Stimulated activated CD8-positive, alpha-beta memory T cell treated with anti-CD3 and anti-CD28 coated beads, Interleukin-4, amount 100 ng/mL, for 1 hour (primary cell): ENCODE measurements at places on chromosomes 2 and 18.

DNA sequence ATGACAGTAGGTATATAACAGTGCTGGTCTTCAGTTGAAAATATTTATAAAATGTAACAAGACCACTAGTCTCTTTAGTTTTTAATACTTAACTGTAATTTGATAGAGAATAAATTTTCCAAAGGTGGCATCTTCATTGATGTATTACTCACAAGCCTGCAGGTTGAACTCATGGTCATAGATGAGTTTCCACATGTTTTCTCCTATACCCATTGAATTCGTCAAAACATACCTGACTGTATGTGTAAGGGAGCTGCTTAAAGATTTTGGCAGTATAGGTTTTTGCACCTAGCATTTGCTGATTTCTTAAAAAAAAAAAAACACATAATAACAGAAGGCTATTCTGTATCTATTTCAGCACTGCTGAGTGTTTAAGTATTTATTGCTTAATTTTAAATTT lies 112.9 kb downstream of the FMNL2 start:
- DNase-seq: no peak

DNA sequence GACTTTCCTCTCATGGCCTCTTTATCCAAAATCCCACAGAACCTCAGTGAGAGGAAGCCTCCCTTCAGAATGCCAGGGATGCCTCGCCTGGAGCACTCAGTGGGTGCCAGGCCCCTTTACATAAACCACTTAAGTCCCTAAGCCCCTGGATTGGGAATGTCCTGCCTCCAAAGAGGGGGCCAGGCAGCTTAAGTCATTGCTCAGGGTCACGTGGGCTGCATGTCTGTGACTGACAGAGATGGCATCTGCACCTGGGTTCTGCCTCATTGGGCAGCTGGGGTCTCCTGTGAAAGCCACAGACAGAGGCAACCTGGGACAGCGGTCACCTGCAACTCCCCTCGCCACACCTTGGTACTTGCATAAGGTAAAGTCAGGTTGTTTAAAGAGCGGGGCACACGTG lies 93.5 kb downstream of the MYT1L start:
- no peak for DNase-seq

DNA sequence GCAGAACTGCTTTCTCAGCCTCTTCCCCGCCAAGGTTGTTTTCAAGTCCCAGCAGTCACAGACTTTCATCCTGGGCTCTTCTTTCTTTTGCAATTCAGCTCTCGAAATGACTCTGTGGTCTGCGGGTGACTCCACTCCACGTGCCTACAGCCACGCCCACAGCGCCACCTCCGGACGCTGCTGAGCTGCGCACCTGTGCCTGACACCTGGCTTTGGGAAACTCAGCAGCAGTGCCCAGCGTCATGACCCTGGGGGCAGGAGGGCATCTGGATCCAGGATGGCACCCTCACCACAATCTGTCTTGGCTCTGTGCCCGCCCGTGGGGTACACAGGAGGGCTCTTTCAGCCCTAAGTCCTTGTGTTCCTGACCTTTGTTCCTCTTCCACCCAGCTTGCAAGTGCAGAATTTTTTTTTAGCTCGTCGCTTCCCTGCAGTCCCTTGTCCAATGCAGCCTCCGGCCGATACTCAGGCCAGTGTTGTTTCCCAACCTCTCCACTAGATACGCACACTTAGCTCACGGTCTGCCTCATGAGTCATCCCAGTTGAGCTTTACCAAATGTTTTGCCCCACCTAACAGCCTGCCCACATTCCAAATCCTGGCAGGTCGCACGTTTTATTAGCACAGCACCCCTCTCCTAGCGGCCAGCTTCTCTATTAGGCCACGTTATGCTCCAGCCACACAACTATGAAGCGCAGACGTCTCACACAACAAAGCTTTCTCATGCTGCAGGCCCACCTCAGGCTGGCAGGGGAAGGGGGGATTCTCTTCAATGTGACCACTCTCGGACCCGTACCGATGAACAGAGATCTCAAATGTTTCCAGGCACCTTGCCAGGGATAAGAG lies 6.5 kb upstream of the CAPN10 start:
- DNase-seq: peak; percentile 52

DNA sequence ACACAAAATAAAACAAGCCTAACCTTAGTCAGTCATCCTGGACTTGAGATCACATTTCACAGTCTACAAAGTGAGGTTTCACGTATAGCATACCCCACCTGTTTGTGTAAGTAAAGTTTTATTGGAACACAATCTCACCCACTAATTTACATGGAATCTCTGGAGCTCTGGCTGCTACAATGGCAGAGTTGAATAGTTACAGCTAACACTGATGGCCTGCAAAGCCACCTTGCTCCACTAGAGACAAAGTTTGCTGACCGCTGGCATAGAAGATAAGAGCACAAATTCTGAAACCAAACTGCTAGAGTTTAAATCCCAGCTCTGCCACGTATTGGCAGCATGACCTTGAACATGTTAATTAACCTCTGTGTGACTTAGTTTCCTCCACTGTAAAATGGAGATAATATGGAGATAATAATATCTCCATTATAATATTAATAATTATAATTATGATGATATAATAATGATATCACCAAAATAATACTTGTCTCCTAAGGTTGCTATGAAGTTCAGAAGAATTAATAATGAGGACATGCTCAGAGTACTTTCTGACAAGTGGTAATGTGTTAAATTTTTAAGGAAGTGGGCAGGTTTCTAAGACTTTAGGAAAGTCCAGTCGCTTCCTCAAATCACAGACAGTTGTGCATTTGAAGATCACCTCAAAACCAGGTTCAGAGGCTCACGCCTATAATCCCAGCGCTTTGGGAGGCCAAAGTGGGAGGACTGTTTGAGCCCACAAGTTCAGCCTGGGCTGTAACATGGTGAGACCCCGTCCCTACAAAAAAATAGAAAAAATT lies 204.6 kb downstream of the SH3RF3 start:
- no peak for DNase-seq

DNA sequence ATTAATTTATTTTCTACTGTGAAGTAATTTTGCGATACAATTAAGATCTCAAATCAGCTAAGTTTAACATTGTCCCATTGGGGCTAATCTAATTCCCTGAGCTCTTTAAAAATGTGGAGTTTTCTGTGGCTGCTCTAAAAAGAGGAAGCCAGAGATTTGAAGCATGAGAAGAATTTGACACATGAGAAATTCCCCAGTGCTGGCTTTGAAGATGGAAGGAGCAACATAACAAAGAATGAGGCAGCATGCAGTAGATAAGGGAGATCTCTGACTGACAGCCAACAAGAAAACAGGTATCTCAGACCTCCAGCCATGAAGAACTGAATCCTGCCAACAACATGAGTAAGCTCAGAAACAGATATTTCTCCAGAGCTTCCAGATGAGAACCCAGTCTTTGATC lies 308.4 kb downstream of the ZNF804A start:
- no peak for DNase-seq

- DNase-seq: no peak
Measured at GRCh38 chr2:96770442-96771202, 9.9 kb downstream of the CNNM4 start.

DNA sequence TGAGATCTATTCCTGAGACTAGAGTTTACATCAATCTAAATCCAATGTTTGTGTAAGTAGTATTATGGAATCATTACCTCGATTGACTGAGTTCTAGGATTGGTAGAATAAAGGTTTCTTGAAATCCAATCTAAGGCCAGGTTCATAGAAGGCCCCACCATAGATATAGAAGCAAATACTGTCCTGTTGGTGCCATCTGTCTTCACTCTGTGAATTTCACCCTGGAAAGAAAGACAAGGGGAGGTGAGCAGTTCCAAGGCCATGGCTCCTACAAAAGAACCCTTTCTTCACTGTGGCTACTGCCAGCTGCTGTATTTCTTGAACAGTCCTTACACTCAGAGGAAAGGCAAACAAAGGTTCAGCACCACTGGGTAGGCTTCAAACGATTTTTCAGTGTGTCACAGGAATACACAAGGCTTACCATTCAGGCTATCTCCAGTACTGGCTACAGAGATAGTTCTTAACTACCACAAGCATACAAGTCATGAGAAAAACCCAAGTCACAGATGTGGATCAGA lies 137.0 kb downstream of the LRP2 start:
- DNase-seq: no peak

GRCh38 chr18:40375837-40376236 lies 1579.2 kb upstream of the PIK3C3 start:
- DNase-seq: no peak

DNA sequence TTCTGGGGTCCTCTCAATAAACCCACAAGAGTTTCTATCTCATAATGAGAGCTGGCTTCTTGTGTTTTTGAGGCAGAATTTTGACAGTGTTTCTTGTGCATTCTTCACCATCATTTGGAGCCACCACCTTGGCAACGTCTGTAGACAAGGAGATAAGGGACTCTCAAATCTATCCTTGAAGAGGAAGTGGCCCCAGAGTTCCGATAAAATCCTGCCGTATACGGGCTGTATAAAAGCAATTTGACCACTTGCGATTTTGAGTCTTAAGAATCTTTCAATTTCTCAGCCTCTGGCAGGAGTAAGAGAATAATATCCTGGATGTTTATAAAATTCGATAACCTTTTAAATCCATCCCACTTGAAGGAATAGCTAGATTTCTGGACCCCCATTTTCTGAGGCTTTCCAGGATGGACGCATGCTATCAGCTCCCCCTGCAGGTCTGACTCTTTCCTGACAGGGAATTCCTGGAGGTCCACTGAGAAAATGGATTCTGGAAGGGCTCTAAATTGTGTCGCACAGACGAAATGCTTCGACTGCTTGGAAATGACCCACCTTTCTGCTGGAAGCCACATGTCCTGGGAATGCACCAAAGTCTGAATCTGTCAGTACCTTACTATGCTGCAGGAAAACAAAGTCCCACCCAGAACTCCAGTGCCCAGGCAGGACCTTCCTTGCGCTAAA lies 54.1 kb downstream of the E2F6 start:
- DNase-seq: no peak

GRCh38 chr18:9365406-9365805 lies 30.8 kb downstream of the TWSG1 start:
- no peak for DNase-seq

GRCh38 chr2:20698916-20699613 lies 32.1 kb downstream of the GDF7 start:
- no peak for DNase-seq

DNA sequence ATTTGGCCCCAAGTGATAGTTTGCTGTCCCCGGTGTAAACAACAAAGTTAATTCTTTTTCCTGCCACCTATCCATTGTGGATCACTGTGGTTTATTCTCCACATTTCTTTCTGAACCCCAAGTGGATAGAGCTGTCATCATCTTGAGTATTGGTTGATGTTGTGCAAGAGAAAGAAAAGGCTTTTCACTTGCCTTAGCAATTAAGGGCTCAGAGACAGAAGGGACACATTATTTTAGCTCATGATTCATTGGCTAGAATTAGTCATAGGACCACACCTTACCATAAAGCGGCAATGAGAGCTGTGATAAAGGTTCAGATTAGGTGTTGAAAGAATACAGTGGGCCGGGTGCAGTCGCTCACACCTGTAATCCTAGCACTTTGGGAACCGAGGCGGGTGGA lies 442.1 kb upstream of the DCC start:
- DNase-seq: no peak

DNA sequence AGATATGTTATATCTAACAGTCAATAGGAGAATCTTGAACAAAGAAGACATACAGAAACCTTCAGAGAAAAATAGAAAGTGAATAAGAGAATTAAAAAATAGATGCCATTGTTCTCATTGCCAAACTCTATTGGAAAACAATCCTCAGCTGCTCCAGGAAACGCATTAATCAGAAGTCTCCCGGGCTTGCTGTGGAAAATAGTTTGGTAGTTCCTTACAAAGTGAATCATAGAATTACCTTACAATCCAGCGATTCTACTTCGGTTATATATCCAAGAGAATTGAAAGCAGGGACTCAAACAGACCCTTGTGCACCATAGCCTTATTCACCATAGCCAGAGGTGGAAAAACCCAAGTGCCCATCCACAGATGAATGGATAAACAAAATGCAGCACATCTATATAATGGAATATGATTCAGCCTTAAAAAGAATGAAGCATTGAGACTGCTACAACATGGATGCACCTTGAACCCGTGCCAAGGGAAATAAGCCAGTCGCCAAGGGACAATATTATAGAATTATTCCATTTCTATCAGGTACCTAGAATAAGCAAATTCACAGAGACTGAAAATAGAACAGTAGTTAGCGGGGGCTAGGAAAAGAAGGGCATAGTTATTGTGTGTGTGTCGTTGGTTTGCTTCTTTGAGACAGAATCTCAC lies 21.9 kb upstream of the CHRNA1 start:
- DNase-seq: no peak

- no peak for DNase-seq
Measured at GRCh38 chr2:241903121-241904010, 33.8 kb downstream of the RTP5 start.

DNA sequence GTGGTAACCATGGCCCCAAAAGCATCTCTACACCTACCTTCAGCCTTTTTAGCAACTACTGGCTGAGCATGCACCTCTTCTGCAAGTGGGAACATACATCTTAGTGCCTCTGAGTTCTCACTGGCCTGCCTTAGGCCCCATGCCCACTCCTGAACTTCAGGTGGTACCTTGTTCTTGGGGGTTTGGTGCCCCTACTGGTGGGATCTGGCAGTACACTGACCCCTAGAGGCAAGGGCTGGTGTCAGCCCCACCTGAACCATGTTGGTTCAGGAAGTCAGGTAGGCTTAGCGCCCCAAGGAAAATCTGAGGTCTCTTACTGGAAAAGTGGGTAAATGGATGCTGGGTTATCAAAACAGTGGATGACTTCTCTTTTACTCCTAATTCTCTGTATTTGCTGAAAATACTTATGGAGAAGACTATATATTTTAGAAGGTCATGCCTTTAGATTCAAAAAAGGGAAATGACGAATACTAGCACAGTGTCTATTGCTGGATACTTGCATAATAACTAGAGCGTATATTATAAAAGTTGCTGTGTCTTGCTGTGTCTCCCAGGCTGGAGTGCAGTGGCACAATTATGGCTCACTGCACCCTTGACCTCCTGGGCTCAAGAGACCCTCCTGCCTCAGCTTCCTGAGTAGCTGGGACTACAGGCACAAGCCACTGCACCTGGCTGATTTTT lies 84.6 kb downstream of the RAB31 start:
- DNase-seq: no peak

- no peak for DNase-seq
Measured at GRCh38 chr2:168964251-168964807, 63.2 kb downstream of the G6PC2 start.
